ENCODE measurements at places on chromosomes 2 and 18.
A peak's percentile ranks its signal among the peaks of the same experiment; 100 is the strongest.

DNA sequence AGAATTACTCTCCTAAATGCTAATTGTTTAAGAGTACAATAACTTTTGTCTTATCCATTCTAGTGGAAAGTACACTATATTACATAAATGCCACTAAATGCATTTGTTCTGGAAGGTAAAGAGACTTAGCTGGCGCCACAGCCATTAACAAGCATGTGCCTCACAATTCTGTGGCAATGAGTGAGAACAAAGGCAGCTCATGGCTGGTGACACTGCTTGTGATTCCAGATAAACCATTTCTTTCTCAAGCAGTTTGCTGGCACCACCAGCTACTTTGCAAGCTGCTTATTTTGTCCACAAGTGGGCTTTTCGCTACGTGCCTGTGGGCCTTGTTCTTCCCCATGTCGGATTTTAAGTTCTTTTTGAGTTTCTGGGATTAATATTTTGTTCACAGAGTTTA, 147.6 kb upstream of the SMAD7 start:
- DNase-seq, result no peak

- no peak for DNase-seq
These were observed 140.8 kb downstream of the SEPTIN10 start for GRCh38 chr2:109472974-109473373.

- DNase-seq, result peak; percentile 92
These were observed 2.7 kb downstream of the PER2 start for GRCh38 chr2:238285653-238286082.

DNA sequence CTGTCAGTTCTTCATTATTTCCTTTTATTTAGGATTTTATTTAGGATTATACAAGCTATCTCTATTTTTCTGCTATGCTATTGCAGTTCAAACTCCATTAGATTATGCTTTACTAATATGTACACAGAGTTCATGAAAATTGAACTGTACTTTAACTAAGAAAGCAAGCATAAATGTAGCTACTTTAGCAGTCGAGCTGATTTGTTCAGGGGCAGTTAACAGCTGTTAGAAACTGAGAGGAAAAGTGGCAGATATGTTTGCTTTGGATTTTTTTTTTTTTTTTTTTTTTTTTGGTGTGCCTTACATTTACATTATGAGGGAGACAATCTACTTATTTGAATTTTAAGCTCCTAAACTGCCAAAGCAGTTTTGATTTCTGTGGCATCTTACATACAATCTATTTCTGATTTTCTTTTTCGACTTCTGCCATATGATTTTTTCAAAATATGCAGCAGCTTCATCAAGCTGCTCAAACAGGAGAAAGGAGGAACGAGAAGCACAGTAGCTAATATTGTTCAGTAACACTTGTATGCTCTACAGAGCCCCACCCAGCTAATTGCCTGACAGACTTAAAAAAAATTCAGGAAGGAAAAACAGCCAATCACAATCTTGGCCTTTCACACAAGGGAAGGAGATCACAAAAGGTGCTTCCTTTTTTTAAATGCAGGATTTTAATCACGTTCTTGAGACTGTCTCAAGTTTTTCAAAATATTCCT, 233.4 kb upstream of the SIX3 start:
- no peak for DNase-seq

- DNase-seq, result no peak
These were observed 362.8 kb upstream of the SLC14A2 start for GRCh38 chr18:45252474-45252873.

DNA sequence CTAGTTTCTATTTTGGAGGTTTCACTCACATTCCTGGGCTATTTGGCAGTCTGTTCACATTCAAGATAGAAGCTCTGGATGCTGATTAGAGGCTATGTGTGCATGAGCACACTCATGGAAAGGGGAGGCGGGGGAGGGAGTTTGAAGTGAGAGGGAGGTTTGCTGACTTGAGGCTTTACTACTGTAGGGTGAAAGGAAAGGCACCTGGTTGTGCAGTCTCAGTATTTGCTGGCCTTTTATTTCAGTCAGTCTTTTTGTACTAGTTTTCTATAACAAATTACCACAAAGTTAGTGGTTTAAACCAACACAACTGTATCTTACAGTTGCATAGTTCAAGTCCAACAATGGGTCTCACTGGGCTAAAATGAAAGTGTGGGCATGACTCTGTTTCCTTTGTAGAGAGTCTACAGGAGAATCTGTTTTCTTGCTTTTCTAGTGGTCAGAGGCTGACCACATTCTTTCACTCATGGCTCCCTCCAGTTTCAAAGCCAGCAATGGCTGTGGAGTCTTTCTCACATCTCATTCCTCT, 47.7 kb upstream of the NR4A2 start:
- no peak for DNase-seq

- DNase-seq, result no peak
These were observed 54.1 kb upstream of the RAB6C start for GRCh38 chr2:129925381-129925780.

- no peak for DNase-seq
These were observed 27.1 kb downstream of the ZNF519 start for GRCh38 chr18:14104906-14105748.

DNA sequence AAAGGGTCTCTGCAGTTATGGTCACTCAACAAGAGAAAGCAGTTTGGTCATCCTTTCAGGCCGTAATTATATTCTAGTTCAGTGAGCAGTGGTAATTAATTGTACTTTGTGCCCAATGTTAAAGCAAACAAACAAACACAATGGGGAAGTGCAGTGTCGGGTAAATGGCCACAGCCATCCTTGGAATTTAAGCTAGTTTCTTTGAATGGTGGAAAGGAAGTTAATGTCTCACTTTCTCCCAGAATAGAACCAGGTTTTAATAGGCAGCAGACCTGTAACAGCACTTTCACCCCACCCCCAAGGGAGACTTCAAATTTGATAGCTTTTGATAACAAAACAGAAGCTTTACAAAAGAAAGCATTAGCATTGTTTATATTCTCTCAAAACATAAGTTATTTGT, 20.0 kb upstream of the ITGAV start:
- DNase-seq, result no peak

DNA sequence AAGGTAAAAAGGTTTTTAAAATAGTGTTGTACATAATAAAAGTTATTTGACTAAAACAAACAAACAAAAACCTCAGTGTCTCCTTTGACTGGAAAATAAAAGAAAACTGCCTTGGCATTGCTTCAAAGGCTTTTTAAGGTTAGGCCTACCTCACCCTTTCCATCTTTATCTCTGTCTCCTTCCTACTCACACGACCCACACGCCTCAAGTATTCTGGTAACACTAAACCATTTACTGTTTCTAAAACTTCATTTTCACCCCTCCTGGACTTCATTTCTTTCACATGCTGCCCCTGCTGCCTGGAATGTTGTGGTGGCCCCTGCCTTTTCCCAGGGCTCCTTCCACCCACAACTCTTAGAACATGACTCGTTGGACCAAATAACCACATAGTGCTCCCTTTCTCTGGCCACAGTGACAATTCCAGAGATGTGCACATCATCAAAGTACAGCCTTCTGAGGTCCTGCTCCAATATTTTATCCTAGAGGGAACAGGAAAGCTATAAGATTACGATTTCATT, 54.0 kb downstream of the ERBB4 start:
- peak; percentile 15 for DNase-seq

DNA sequence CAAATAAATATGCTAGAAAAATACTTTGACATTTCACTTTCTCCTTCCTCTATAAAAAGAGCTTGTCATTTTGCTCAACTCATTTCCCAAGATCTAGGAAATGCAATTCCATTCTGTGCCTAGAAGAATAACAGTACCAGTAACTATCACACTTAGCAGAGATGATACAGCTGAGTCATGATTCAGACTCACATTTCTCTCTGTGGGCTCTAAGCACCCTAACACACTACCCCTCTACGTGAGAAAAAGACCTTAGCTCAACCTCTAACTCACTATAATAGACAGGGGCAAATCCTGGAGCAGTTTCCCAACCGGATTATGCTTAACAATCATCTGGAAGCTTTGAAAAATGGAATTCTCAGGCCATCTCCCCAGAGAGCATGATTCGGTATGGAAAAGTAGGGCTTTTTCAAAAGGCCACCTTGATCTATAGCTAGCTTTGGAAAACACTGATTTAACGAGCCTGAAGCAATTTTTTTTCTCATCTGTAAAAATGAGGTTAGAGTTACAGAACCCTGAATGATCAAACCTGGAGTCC, 1312.3 kb upstream of the PIK3C3 start:
- no peak for DNase-seq

- DNase-seq, result peak; percentile 68
These were observed at the start of gene NBAS for GRCh38 chr2:15560988-15561573. NBAS (minus strand) TSS chr2:15561334; CDS start chr2:15561304, 30 bp downstream.

- no peak for DNase-seq
These were observed 1691.8 kb upstream of the LRRTM1 start for GRCh38 chr2:81996332-81996731.

DNA sequence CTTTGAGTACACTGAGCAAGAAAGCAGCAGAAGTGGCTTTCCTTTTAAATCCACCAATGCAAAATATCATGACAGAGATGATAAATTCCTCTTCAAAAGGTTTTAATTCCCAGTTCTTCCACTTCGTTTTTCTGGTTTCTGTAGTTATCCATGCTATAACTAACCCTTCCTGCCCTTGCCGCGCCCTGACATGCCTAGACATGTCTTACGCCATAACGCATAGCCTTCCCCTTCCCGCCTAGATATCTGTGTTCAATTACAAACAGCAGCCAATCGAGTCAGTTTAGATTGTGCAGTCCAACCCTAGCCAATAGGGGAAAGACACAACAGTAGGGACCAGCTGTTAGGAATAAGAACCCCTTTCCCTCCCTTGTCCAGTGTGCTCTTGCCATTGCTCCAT, 16.1 kb downstream of the PRPF40A start:
- DNase-seq, result no peak

DNA sequence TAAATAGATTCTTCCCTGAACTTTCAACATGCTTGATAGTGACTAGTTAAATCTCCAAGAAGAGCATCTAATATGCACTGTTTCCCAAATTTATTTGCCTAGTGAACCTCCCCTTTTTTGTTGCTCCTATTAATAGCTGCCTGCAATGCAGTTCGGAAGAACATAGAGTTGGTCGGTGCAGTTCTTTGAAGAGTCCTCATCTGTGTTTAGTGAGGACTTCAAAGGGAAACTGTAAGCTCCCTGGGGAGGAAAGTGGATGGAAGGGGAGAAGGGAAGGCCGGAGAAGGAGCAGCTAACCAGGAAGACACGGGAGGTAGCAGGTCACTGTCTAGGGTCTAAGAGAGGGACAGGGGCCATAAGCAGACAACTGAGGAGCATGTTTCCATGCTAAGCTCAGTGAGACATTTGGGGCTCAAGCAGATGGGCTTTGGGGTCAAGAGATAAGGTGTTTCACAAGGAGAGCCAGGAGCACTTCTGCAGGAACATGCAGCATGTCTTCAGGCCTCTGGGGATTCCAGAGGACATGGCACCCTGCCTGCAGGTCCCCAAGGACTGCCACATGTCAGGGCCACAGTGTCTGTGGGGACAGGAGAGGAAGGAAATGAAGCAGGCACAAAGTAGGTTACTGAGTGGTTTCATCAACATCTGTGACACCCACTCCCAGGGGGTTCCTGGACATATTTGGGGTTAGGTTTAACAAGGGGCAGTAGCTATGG, 48.7 kb upstream of the ANXA4 start:
- DNase-seq, result no peak

- no peak for DNase-seq
These were observed 43.0 kb downstream of the ITGA4 start for GRCh38 chr2:181500201-181500600.

DNA sequence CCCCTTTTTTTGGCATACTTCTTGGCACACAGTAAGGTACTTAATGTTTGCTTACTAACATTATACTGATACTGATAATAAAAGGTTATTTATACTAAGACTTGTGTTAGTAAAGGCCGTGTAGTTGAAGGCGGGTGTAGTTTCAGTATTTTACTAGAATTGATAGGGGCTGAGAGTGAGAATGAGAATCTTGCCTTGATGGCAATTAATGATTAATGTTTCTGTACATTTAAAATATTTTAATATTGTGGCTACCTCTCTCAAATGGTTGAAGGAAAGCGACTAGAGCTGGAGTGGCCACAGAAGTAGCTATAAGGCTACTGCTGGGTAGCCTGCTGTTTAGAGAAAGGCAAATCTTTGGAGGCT, 29.3 kb downstream of the PELI1 start:
- no peak for DNase-seq

- no peak for DNase-seq
These were observed 23.4 kb downstream of the AQP12A start for GRCh38 chr2:240714747-240715725.

Measured in astrocyte of the cerebellum (primary cell).